Naive thymus-derived CD8-positive, alpha-beta T cell (primary cell): ENCODE measurements at places on chromosomes 3 and 15. TPM values are rescaled to one million over a fixed set of nuclear protein-coding genes. Genes with fewer than 3 reads are reported as not detected.

Gene RLBP1
- not detected for total RNA-seq

Gene ARPC4
- 134 TPM for total RNA-seq

Gene LRRC31
- total RNA-seq: not detected

Gene ZDHHC23
- total RNA-seq: 5.8 TPM

Gene SLC6A1
- total RNA-seq: not detected

Gene QARS1
- 246 TPM for total RNA-seq

Gene TCAIM
- 23.7 TPM for total RNA-seq

Gene CIP2A
- total RNA-seq: 4.8 TPM

Gene PLCL2
- 85.0 TPM for total RNA-seq

Gene TMEM158
- total RNA-seq: 0.22 TPM

Gene ANKRD34C
- not detected for total RNA-seq

DNA sequence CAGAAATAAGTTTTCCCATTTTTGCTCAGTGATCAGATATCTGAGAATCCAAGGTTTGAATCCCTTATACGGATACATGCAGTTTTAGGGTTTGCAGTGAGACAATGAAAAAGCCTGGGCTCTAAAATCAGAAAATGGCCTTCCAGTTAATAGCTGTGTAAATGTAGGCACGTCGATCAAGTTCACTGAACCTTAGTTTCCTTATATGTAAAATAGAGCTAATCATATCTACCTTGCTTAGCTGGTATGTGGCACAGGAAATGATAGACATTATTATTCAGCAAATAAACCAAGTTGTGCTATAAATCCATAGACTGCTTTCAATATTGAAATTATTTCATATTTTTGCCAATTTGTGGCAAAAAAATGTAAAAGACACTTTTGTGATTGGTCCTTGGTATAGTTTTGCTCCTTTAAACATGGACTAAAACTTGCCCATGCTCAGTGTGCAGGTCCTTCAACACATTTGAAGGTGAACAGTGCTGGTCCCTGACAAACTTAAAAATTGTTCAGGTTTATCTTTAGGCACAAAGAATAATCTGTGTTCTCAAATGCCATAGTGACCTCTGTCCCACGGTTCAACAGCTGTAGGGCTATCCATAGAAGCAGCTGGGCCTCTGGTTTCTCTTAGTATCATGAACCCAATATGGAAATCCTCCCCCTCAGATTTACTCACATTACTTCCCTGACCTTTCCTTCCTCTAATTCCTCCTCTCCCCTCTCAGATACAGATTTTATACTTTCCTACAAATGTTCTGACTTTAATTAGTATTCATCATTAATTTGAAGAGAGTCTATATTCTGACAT lies 51.0 kb downstream of the CCDC54 start:
- DNase-seq: no peak

GRCh38 chr3:195549931-195550519 lies 6.9 kb upstream of the PPP1R2 start:
- peak; percentile 85 for DNase-seq

DNA sequence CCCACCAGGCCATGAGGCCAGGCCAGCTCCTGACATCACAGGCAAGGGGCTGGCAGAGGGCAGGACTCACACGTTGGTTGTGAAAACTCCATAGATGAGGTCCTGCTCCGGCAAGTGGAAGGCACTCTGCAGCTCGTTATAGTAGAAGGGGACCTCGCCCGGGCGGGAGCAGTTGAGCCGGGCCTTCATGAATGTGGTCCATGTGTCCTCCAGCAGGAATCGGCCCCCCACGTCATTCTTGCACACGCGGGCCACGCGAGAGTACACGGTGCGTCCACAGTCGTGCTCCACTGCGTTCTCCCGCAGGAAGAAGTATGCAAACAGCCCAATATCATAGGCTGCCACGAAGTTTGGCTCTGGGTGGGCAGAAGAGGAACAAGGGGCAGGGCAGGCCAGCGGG lies 101.2 kb downstream of the SEMA5B start:
- DNase-seq: no peak

- no peak for DNase-seq
Observed at GRCh38 chr3:99780749-99781148, 36.9 kb upstream of the CMSS1 start.

GRCh38 chr3:114231616-114232015 lies 5.8 kb downstream of the ZNF80 start:
- peak; percentile 56 for DNase-seq

DNA sequence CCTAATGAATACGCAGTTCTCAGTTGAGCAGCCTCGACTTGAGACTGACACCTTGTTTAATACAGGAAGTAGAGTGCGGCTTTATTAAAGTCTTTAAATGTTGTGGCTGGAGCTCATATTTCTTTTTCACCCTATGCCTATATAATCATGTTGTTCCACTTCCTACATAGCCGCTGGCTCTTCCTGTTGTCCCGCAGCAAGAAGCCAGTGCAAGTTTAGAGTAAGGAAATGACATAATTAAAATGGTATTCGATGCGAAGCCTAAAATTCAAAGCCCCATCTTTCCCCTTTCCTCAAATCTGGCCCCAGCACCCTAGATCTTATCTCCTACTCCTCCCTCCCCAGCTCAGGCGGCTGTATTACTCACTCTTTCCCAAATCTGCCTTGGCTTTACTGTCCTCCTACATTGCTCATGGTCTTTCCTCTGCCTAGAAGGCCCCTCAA lies 7.5 kb upstream of the PHLDB2 start:
- no peak for DNase-seq

DNA sequence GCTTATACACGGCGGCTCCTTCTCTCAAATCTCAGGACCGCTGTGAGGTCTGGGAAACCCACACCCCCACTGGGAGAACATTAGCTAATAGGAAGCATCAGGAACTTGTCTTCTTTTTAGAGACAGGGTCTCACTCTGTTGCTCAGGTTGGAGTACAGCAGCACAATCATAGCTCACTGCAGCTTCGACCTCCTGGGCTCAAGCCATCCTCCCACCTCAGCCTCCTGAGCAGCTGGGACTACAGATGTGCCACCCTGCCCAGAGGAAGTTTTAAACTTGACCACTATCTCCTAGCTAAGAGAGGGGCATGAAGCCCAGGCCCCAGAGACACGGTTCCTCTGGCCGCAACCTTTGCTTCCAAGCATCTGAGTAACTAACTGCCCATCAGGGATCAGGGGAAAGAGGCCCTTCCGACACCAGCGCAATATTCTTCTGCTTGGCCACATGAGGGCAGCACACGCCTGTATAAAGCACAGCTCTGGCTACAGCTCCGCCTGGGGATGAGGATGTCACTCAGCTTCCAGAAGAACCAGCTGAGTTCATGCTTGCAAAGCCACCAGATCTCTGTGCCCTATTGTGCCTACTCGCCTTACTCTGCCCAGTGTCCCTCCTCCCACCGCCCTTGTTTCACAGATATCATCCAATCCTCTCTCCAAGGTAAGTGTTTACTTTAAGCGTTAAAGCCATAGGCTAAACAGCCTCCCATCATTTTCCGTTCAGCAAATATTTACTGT lies 57.6 kb upstream of the SLC6A11 start:
- peak; percentile 67 for DNase-seq

- DNase-seq: no peak
Observed at GRCh38 chr3:190252080-190252479, 70.2 kb downstream of the CLDN1 start.

GRCh38 chr3:113533534-113533892 lies 1.2 kb downstream of the SIDT1 start:
- DNase-seq: peak; percentile 64

- no peak for DNase-seq
Observed at GRCh38 chr3:135012101-135012500, 217.0 kb downstream of the EPHB1 start.

- no peak for DNase-seq
Observed at GRCh38 chr3:67357610-67358458, 296.6 kb downstream of the SUCLG2 start.

DNA sequence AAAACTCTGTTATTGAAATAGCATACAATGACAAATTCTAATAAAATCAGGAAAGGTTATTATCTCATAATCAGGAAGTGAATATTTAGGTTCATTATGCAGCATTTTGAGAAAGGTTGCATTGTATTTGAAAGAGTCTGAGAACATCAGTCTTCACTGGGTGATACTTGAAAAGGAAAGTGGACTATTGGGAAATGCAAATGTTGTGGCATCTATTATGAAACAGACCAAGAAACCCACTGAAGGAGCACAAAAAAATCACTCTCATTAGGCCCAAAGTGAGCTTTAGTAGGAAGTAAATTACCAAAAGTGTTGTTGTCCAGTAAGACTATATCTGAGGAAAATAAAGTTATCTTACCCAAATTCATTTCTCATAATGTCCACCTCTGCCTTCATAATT lies 90.8 kb downstream of the ZPLD1 start:
- DNase-seq: no peak

DNA sequence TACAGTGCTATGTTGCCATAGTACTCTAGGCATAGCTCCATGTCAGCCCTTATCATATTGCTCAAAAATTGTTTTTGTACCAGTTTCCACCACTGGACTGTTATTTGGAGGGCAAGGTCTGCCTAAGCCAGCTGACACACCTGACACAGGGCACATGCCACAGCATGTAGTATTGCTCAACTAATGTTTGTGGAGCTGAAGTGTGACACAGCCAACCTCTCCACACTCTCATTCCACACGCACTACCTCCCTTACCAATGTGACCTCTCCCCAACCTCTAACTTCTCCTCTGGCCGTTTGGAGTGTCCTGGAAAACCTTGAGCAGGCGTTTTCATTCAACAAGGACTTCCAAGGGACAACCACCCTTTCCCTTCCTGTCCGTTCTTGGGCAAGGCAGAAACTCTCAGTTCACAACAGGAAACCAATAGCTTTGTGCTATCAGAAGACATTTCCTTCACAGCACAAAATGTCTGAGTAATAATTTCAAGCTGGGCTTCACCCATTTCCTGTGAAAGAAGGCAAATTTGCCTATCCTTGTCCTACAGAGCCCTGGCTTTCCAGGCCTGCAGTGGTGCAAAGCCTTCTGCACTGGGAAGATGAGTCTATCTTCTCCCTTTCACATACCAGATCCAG lies 38.4 kb downstream of the TLNRD1 start:
- DNase-seq: no peak

DNA sequence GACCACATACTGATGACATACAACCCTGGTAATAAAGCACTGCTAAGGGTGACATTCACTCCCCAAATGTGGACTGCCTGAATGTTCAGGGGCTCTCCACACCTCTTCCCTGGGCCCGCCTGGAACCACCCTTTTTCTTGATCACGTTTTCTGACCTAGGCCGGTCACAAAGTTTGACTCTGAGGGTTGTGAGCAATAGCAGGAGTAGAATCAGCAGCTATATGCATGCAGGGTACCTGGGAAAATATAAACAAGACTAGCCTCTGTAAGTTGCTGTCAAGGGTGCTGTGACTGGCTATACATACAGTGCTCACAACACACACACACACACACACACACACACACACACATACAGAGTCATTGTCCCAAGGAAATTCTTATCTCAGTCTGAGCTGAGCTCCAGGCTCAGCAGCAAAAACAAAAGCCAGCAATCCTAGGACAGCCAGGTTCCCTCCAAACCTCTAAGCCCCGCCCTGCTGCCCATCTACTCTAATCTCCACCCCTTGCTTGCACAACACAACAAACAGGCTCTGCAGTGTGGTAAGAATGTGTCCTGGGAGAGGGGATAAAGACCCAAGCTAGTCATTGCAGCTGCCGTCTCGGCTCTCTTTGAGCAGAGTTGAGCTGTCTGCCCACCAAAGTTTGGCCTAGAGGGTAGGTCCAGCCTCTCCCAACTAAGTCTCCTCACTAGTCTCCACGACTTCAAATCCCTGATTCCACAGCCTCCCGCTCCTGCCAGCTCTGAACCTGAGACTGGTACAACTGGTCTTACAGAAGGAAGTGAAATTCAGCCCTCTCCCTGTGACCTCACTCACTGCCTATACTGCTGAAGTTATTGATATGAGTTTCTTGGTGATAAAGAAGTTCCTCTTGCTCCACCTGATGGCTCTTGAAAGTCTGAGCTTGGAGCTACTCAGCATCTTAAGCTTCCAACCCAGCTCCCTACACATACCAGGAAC lies 2.2 kb downstream of the BMF start:
- DNase-seq: no peak

GRCh38 chr15:77502379-77503095 lies 81.8 kb downstream of the HMG20A start:
- DNase-seq: no peak

DNA sequence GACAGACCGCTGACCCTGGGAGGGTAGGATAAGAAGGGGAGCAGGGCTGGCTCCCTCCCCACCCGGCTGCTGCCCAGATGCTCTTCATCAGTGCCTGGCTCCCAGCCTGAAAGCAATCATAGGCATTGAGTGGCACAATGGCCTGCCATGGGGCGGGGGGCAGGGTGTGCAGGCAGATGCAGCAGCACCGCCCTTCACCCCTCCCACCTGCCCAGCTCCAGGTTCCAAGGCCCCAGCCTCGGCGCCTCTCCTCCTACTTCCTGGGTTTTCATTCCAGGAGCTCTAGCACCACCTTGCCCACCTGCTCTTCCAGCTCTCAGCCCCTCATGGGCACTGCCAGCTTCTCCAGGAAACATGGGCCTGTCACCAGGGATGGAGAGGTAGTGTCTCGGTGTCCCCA lies 101.7 kb downstream of the MEGF11 start:
- DNase-seq: no peak

DNA sequence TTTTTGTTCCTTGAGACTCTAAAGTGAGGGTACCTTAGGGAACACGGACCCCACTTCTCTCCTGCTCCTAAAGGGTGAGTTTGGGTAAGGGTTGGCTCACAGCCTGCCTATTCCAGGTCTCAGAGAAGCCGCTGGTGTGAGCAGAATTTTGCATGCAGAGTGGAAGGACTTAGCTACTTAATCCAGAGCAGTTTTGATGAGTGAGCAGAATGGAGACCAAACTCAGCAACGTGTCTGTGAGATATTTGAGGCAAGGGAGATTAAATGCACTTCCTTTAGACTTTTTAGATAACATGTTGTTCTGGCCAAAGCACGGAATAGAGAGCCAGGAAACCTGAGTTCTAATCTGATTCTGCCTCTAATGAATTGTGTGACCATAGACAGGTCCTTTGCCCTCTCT lies 5.1 kb downstream of the SLC24A1 start:
- no peak for DNase-seq

- no peak for DNase-seq
Observed at GRCh38 chr3:127706785-127707351, 34.1 kb downstream of the ABTB1 start.

DNA sequence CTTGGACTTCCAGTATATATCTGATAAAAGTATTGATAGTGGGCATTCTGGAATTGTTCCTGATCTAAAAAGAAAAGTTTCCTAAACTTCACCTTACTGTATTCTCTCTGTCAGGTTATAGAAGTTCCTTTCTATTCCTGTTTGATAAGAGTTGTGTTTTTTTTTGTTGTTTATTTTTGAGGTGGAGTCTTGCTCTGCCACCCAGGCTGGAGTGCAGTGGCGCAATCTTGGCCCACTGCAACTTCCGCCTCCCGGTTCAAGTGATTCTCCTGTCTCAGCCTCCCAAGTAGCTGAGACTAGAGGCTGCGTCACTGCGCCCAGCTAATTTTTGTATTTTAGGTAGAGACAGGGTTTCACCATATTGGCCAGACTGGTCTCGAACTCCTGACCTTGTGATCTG lies 13.1 kb downstream of the BLM start:
- DNase-seq: no peak
